ENCODE measurements at places on chromosomes 1 and 21.
A peak's percentile ranks its signal among the peaks of the same experiment; 100 is the strongest.

DNA sequence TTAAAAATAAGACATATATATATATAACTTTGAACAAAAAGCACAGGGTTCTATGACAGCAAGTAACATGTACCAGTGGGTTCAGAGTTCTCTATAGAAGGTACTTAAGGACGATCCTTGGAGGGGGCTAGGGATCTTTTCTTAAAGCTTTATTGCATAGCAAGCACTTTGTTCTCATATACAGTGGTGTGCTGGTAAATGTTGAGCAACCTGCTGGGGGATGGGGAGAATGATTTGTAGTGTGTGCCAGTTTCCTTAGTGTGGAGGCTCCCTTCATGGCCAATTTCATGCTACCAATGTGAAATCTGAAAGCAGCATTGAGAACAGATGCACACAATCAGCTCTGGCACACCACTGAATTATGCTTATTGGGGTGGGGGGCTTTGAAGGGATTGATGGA is 69.5 kb upstream of the NFASC start:
- DNase-seq: no peak

GRCh38 chr21:42652527-42653230 is 742 bp upstream of the PDE9A start:
- peak; percentile 74 for DNase-seq

GRCh38 chr1:18955441-18956192 is 859 bp downstream of the IFFO2 start:
- DNase-seq: peak; percentile 53

- no peak for DNase-seq
Measured at GRCh38 chr1:165173409-165173808, 183.1 kb downstream of the LMX1A start.

DNA sequence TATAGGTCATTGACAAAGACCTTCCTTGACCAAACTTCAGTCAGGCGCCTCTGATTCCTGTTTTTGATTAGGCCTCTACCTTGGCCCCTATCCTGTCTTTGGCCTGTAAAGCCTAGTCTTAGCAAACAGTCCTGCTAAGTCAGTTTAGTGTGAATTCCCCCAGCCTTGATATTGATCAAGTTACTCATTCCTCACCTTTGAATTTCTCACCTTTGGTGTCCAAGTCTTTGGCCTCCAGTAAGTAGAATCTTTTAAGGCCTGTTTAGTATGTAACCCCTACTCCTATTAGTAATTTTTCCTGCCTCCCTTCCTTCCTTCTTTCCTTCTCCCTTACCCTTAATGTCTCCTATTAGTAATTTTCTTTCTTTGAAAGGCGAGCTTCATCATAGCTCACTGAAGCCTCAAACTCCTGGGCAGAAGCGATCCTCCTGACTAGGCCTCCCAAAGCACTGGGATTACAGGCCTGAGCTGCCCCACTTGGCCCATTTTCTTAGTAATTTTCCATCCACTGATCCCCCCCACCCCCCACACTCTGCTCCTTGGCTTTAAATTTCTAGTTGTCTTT is 13.0 kb upstream of the ZNF692 start:
- DNase-seq: no peak

GRCh38 chr1:151967091-151967490 is 26.6 kb downstream of the S100A10 start:
- DNase-seq: no peak

GRCh38 chr21:26087223-26087918 is 83.2 kb downstream of the APP start:
- no peak for DNase-seq

GRCh38 chr1:4309676-4310320 is 344.6 kb upstream of the AJAP1 start:
- no peak for DNase-seq

GRCh38 chr1:223750730-223751570 is 38.6 kb downstream of the CAPN2 start:
- no peak for DNase-seq

- DNase-seq: no peak
Measured at GRCh38 chr1:13607002-13607401, 23.4 kb downstream of the PDPN start.

DNA sequence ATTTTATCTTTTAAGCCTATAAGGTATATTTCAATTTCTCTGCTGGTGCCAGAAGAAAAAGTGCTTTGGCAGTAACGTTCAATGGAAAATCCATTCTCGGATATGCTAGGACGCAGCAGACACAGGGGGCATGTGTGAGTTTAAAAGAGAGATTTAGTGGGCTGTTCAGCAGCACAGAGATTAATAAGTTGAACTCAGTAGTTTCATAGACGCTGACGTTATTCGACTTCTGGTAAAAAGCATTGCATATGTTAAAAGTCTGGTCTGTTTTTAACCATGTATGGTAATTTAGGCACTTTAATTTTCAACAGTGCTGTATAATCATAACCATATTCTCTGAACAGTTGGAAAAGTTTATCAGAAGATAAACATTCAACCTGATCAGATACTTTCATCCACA is 99.6 kb downstream of the ATP6V1G3 start:
- no peak for DNase-seq

DNA sequence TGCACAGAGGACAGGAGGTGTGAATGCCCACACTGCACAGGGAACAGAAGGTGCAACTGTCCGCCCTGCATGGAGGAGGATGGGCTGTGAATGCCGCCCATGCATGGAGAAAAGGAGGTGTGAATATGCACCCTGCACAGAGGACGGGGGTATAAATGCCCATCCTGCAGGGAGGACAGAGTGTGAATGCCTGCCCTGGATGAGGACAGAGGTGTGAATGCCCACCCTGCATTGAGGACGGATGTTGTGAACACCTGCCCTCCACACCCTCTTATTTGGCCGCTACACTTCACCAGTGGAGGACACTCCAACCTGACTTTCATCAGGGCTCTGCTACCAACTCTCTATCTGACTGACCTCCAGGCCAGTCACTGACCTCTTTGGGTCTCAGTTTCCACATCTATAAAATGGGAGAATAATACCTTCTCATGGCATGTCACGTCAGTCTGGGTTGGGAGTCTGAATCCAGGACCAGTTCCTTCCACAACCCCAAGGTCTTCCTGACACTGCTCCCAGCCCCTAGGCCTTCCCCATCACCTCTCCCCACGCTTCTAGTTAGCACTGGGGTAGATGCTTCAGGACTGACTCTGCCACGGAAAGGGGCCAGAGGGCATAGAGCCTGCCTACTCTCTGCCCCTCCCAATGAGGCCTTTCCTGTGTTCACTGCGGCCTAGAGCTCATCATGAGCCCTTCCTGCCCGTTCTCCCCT is 28.4 kb downstream of the ZBTB17 start:
- no peak for DNase-seq

- no peak for DNase-seq
Measured at GRCh38 chr1:66690666-66691381, 61.4 kb upstream of the DYNLT5 start.

DNA sequence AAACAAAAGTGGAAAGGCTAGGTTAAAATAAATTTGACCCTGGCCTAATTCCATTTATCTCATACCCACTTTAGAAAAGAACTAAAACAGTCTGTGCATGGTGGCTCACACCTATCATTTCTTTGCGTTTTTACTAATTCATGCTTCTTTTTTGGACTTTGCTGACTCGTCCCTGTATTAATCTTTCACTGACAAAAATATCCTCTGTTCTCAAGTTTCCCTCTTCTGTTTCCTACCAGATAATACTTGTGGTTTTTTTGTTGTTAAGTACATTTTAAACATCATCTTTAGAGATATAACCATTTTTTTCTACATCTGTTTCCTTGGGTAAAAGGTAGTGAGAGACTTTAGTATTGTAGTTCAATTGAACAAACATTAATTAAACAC is 11.5 kb downstream of the CNST start:
- no peak for DNase-seq

- DNase-seq: no peak
Measured at GRCh38 chr1:58065520-58065919, 481.0 kb downstream of the OMA1 start.

DNA sequence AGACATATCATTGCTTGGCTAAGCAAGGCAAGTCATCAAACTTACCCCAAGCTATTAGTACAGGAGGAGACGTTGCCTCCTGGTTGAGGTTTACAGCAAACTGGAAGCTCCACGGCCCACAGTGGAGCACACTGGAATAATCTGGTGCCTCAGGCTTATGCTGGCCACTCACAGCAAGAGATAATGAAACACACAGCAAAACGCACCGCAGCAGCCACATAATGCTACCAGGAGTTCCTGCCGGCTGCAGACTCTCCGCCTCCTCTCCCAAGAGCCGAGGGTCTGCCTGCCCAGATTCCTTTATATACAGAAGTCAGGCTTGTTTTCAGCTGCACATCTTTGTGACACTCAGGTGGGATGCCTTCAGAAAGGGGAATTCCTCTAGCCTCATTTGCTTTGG is 306 bp downstream of the ZP4 start:
- no peak for DNase-seq

DNA sequence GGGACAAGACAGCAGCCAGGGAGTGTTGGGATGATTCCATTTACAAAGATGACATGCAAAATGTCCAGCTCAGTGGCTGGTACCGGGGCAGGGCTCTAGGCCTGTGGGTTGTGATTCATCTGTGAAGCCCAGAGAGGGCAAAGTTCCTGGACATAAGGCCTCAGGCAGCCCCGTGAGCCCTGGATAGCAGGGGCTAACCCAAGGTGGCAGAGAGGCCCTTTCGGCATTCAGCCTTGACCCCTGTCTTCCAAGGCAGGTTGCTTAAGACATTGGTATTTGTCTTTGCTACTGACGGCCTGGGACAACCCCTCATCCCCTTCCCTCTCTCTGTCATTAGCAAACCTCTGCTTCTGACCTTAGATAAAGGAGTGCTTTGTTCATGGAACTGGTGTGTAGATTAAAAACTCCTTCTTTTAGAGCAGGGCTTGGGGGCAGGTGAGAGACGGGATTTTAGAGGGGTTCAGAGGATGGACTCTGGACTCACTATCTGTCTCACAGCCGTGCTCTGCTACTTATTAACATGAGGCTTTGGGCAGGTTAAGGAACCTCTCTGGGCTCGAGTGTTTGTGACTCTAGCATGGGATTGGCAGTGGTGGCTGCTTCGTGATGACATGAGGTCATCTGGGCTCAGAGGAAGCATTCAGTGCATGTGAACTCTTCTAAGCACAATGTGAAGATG is 36.3 kb downstream of the TMEM51 start:
- no peak for DNase-seq

- DNase-seq: no peak
Measured at GRCh38 chr1:233700338-233700737, 86.4 kb downstream of the KCNK1 start.

- DNase-seq: no peak
Measured at GRCh38 chr1:44354268-44354839, 703 bp downstream of the ERI3 start.

GRCh38 chr1:19013826-19014548 is 57.5 kb upstream of the IFFO2 start:
- no peak for DNase-seq

DNA sequence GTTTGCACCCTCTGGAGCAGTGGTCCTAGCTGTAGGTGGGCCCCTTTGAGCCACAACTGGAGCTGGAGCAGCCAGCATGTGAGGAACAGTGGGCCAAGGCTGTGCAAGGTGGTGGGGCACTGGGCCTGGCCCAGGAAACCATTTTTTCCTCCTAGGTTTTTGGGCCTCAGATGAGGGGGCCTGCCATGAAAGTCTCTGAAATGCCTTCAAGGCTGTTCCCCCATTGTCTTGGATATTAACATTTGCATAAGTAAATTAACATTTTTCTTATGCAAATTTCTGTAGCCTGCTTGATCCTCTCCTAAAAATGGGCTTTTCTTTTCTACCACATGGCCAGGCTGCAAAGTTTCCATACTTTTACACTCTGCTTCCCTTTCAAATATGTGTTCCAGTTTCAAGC is 212.0 kb downstream of the NTNG1 start:
- DNase-seq: no peak

DNA sequence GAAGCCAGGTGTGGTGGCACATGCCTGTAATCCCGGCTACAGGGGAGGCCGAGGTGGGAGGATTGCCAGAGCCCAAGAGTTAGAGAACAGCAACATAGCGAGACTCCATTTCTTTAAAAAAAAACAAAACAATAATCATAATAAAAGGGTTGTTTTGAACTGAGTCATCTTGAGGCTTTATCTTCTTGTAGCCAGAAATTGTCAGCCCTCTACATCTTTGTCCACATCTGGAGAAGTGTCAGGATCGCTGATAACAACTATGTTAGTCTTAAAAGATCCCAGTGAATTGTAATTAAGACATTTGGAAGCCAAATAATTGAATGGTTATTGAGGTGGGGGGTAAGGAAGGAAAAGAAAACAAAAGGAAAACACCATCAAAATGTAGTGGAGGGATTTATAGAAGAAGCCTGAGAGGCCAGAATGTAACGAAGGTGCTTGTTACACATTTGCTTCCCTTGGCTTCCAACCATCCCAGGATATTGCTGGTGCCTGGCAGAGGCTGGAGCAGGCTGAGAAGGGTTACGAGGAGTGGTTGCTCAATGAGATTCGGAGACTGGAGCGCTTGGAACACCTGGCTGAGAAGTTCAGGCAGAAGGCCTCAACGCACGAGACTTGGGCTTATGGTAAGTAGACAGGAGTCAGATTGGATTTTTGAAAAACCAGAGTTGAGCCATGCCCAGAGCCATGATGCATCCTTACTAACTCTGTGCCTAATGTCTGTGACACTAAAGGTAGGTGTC is 52.5 kb upstream of the MTR start:
- DNase-seq: no peak

- DNase-seq: no peak
Measured at GRCh38 chr1:170910273-170910672, 25.1 kb upstream of the MROH9 start.

- DNase-seq: peak; percentile 22
Measured at GRCh38 chr1:14599183-14599791, 802 bp downstream of the KAZN start.

GRCh38 chr1:50109647-50110075 is 941 bp downstream of the ELAVL4 start:
- DNase-seq: no peak

DNA sequence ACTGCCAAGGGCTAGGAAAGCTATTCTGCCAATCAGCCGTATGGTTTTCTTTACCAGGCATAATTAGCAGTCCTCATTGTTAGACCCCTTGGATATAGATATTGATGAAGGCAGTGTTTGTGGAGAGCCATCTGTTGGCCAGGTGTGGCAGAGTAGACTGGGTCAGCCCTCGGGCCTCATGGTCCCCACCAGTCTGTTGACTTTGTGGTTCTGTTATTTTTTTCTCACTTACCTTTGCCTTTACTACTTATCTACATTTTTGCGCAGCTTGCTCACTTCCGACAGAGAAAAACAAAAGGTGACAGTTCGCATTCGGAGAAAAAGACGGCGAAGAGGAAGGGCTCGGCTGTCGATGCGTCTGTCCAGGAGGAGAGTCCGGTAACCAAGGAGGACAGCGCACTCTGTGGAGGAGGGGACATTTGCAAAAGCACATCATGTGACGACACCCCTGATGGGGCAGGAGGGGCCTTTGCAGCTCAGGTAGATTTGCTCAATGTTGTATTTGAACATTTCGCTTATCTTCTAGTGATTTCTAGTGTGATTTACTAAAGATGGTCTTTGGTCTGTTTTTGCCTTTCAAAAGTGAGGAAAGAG is 2.3 kb downstream of the PCNT start:
- DNase-seq: no peak
